Stomach (tissue), 19 donors: ENCODE measurements at places on chromosomes 5 and 9. TPM values are rescaled to one million over a fixed set of nuclear protein-coding genes. Genes with fewer than 3 reads are reported as not detected.
A peak's percentile ranks its signal among the peaks of the same experiment; 100 is the strongest.

GRCh38 chr5:53814819-53815218 lies 254.4 kb downstream of the NDUFS4 start:
- no peak for DNase-seq

GRCh38 chr5:35229076-35230037 lies 930 bp downstream of the PRLR start:
- peak; percentile 84 for DNase-seq

- peak; percentile 46 for DNase-seq
Measured at GRCh38 chr5:132103332-132103951, 29.9 kb downstream of the CSF2 start.

NIPAL4 gene
- 0.19 TPM for polyA plus RNA-seq

PRSS3 gene
- 21.9 TPM for polyA plus RNA-seq

GRCh38 chr5:157820593-157821252 lies 38.2 kb downstream of the CLINT1 start:
- DNase-seq = peak; percentile 85

GRCh38 chr5:134536876-134537275 lies 11.4 kb downstream of the JADE2 start:
- no peak for DNase-seq

GRCh38 chr9:18452276-18452675 lies 21.7 kb upstream of the ADAMTSL1 start:
- DNase-seq = no peak

GRCh38 chr9:88996046-88996920 lies 5.0 kb downstream of the S1PR3 start:
- DNase-seq = no peak

- peak; percentile 46 for DNase-seq
Measured at GRCh38 chr9:80157561-80157983, 585.8 kb downstream of the TLE4 start.

GRCh38 chr9:124969401-124969800 lies 28.5 kb upstream of the GOLGA1 start:
- DNase-seq = no peak

BTNL8 gene
- polyA plus RNA-seq = 0.80 TPM

DNA sequence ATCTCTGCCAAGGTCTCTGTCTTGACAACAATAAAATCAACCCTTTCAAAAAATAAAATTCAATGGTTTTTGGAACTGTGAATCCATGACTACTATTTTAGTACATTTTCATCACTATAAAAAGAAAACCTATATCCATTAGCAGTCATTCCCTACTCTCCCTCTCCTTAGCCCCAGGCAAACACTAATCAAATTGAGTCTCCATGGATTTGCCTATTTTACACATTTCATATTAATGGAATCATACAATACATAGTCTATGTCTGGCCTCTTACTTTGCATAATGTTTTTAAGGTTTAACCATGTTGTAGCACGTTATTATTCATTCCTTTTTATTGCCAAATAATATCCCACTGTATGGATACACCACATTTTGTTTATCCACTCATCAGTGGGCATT lies 24.1 kb downstream of the RIGI start:
- no peak for DNase-seq

DNA sequence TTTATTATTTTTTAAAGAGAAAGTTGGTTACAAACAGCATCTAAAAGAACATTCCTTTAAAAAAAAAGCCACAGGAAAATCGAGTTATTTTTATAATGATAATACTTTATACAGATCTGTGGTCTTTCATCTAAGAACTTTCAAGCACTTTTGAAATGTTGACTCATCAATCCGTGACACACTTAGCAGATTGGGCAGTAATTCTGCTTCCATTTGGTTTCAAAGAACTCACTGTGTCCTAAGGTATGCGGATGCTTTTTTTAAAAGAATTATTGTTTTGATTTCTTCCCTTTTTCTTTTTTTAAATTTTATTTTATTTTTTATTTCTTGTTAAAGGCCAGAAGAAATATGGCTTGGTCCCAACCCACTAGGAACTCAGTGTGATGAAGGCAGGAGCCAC lies 147.8 kb downstream of the AOPEP start:
- DNase-seq = no peak

SV2C gene
- 0.19 TPM for polyA plus RNA-seq

- peak; percentile 86 for DNase-seq
Measured at GRCh38 chr9:105694190-105694847, at the start of gene TMEM38B. TMEM38B (plus strand) TSS chr9:105694541; CDS start chr9:105694661, 120 bp downstream.

DNA sequence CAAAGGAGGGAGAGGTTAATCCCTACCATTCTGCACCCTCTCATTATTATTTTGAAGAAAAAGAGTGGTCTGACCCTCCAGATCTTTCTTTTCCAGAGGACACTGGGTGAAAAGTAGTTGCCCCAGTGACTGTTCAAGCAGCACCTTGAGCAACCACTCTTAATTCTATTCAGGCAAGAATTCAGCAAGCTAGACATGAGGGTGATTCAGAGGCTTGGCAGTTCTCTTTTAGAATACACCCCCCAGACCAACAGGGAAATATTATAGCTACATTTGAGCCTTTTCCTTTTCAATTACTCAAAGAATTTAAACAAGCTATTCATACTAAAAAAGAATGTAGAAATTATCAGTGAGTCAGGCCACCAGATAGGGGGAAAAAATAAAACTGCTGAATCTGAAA lies 178.3 kb downstream of the MRPS30 start:
- DNase-seq = no peak

GRCh38 chr5:68683632-68684036 lies 410.2 kb upstream of the SLC30A5 start:
- no peak for DNase-seq

DNA sequence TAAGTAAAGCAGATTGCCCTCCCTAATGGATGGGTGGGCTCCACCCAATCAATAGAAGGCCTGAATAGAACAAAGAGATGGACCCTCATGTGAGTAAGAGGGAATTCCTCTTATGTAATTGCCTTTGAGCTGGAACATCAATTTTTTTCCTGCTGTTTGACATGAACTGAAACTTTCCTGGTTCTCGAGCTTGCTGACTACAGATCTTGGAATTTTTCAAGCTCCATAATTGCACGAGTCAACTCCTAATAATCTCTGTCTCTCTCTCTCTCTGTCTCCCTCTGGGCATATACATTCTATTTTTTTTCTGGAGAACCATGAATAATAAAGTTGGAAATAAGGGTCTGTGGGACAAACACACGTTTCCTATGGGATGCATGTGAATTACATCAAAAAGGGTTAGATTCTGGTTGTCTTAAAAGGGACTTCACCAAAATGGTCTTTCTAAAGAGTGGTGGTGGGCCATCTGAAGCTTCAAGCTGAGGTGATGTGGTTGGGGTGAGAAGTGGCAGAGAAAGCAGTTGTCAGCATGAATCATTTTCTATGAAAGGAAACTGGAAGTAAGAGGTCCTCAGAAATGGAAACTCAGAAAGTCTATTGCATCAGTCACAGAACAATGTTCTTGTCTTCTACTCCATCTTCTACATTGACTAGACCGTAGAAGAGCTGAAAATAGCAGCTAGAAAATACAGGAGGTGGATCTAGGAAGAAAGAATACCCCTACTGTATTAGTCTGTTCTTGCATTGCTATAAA lies 47.0 kb upstream of the HOMER1 start:
- no peak for DNase-seq

DNA sequence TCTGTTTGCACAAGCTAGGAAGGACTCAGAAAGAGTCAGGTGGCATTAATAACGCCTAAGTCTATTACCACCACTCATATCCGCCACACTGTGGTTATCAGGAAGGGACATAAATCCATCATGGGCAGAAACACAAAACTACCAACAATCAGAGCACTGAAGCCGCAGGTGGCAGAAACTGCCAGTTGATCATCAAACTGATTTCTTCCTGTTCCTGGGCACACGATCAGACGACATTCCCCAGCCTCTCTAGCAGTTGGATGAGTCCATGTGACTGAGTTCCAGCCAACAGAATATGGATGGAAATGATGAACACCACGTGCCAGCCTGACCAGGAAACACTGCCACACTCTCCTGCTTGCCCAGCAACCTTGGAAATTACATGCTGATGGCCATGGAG lies 181.7 kb downstream of the ELAVL2 start:
- no peak for DNase-seq

- DNase-seq = no peak
Measured at GRCh38 chr5:96402500-96402899, 30.5 kb downstream of the PCSK1 start.

- DNase-seq = no peak
Measured at GRCh38 chr5:95915999-95916686, 45.5 kb downstream of the ELL2 start.

TAF11L5 gene
- not detected for polyA plus RNA-seq

ARID3C gene
- polyA plus RNA-seq = not detected

- no peak for DNase-seq
Measured at GRCh38 chr5:151476016-151476415, 28.6 kb downstream of the SLC36A1 start.

GRCh38 chr5:87899208-87899661 lies 369.4 kb downstream of the TMEM161B start:
- DNase-seq = peak; percentile 20

DNA sequence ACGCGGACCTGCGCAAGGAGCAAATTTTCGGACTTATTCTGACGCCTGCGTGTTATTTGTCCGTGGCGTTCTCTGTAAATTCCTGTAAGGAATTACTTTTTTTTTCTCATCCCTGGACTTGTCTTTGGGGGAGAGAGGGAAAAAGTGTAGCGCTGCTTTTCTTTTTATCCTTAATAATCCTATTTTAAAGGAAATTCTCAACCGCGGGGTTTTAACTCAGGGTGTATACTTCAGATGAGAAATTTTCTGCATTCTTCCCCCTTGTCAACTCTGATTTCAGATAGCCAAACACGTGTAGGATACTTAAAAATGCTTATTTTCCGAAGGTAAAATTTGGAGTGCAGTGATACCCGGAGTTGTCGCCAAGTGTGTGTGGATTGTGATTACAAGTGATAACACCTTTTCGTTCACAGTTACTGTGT lies 853 bp downstream of the DCP2 start:
- DNase-seq = no peak

DNA sequence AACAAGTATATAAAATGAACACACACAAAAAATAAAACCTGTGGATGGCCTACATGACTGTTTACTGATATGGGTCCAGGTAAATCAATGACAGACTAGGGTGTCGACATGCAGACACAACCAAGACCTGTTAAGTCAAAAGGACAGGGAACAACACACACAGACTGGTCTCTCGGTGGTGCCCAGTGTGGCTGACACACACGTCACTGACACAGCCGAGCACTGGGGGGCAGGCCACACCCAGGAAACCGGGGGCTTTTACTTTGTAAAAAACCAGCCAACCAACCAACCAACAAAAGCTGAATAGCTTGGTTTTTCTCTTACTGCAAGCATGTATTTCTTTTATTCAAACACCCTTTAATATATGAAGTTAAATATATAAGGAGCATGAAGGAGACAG lies 5.0 kb downstream of the FAM163B start:
- DNase-seq = no peak

GRCh38 chr5:52139888-52140615 lies 647.7 kb upstream of the ITGA1 start:
- DNase-seq = no peak

C1QTNF3 gene
- polyA plus RNA-seq = 6.9 TPM

GRCh38 chr9:27365707-27366376 lies 68.9 kb upstream of the EQTN start:
- DNase-seq = no peak

ROPN1L gene
- polyA plus RNA-seq = 0.76 TPM

PTPRD gene
- polyA plus RNA-seq = 0.12 TPM

LVRN gene
- polyA plus RNA-seq = 0.13 TPM

GOLM1 gene
- polyA plus RNA-seq = 34.1 TPM

- no peak for DNase-seq
Measured at GRCh38 chr9:113547501-113547900, 84.0 kb downstream of the RGS3 start.

- no peak for DNase-seq
Measured at GRCh38 chr9:117783828-117784227, 79.6 kb downstream of the TLR4 start.

CHSY3 gene
- 0.25 TPM for polyA plus RNA-seq

DNA sequence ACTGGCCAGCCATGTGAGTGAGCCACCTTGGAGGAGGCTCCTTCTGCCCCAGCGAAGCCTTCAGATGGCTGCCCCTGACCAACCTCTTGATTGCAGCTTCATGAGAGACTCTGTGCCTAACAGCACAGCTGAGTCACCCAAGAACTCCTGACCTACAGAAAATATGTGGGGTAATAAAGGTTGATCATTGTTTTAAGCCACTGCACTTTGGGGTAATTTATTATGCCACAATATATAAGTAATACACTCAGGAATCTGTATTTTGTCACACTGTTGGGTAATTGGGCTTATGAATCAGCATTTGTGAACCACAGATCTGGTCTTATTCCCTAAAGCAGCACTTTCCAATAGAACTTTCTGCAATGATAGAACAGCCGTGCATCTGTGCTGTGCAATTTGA lies 24.4 kb upstream of the VDAC1 start:
- DNase-seq = no peak

CCNJL gene
- 2.4 TPM for polyA plus RNA-seq

- DNase-seq = no peak
Measured at GRCh38 chr5:151662805-151663204, 23.9 kb downstream of the SPARC start.

GRCh38 chr5:96008487-96008886 lies 46.8 kb upstream of the ELL2 start:
- no peak for DNase-seq

GRCh38 chr9:134993996-134994720 lies 76.4 kb upstream of the FCN1 start:
- DNase-seq = no peak

DNA sequence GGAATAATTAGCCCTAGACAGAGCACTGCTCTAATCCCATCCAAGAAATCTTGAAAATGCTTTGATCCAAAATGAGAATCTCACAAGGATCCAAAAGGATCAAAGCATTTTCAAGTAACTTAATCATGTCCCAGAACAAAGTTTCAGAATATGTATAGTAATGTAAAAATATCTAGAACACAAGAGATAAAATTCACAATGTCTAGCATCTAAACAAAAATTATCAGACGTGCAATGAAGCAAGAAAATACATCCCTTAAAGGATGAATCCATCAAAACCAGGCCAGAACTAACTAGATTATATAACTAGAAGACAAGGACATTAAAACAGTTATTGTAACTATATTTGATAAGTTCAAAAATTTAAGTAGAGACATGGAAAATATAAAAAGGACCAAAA lies 69.3 kb downstream of the INIP start:
- DNase-seq = no peak

GRCh38 chr5:53063791-53064190 lies 45.8 kb downstream of the MOCS2 start:
- DNase-seq = no peak

LURAP1L gene
- 11.8 TPM for polyA plus RNA-seq

DNA sequence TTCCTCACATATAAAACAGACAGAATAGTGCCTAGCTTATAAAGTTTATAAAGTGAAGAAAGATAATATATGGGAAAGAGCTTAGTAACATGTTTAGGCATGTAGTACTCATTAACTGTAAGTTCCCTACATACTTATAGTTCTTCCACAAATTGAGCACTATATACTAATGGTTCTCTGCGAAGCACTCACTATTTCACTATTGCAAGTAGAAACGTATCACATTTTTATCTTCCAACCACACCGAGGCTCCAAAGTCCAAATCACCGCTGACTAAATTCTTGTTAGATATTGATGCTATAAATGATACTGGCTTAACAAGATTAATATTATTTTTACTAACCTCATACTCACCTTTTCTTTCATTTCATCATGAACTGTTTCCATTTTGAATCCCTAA lies 61.0 kb downstream of the FBXW11 start:
- no peak for DNase-seq

GAS1 gene
- polyA plus RNA-seq = 2.5 TPM

PDGFRB gene
- 9.1 TPM for polyA plus RNA-seq

LHX6 gene
- polyA plus RNA-seq = 1.3 TPM

- DNase-seq = no peak
Measured at GRCh38 chr5:157680239-157680638, 8.9 kb downstream of the C5orf52 start.

HINT1 gene
- 325 TPM for polyA plus RNA-seq
